ENCODE measurements at places on chromosomes 1 and 21.

DNA sequence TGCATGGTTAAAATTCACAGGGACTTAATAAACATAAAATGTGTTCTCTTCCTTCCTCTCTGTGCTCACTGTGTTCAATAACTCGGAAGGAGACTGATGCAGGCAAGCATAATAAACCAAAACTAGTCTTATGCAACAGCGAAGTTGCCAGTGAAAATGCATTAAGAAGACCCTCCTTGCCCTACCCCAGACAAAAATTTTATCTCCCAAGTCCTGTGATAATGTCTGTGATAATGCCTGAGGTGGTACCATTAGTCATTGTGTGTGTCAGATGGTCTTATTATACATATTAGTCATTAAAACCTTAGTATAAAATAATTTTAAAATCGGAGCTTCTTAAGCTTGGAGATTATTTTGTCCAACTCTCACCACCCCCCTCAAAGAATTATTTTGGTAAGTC is 97.8 kb downstream of the NGF start:
- no peak for DNase-seq

GRCh38 chr1:18575620-18576019 is 55.0 kb upstream of the PAX7 start:
- peak; percentile 35 for DNase-seq

DNA sequence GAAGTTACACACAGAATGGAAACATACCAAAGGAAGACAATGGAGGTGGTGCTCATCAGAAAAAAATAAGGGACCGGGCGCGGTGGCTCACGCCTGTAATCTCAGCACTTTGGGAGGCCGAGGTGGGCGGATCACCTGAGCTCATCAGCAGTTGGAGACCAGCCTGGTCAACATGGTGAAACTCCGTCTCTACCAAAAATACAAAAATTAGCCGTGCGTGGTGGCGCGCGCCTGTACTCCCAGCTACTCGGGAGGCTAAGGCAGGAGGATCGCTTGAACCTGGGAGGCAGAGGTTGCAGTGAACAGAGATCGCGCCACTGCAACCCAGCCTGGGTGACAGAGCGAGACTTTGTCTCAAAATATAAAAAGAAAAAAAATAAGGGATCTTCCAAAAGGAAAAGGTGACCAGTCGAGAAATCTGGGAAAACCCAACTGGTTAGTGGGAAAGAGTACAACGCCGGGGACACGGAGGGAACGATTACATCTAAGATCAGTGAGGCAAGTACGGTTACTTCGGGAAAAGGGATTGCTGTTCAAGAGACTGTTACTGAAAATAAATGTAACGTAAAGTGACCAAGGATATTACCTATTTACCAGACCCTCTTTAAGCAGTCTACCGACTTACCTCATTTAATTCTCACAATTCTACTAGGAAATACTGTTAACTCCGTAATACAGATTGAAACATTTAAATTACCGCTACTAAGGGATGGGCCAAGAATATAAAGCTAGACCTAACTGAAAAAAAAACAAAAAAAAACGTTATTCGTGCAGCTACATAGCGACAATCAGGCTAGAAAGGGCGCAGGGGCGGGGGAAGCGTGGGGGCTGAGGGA is 822 bp downstream of the CCT3 start:
- DNase-seq, result no peak

DNA sequence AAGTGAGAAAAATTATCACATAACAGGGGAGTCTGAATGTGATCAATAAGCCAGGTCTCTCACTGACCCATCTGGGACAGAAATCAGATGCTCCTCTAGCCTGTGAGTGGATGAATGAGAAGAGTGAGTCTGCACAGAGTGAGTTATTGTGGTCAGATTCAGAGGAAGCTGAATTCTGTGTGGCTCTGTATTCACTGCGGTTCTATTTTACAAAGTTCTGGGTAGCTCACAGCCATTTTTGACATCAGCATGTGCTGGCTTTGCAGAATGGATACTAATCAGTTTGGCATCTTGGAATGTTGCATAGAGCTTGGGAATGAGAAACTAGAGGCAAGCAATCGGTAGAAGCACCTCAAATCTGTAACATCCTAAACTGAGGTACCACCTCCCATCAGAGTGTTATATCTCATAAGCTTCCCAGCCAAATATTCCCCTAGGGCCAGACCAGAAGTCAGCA is 3.8 kb downstream of the COLGALT2 start:
- no peak for DNase-seq

DNA sequence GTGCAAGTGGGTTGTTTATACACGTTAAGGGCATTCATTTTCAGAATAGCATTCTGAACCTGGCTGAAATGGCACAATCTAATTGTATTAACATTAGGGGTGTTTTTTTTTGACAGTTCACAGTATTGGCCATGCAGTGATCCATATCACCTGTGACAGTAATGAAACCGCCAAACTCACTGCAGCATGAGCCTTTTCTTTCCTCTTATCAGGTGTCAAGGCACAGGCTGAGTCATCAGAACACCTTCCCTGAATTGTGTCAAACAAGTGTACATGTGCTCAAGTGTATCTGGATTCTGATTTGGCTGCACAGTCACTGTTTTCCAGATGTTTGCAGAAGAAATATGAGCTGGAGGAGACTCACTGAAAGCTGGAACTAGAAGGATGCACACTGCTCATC is 47.7 kb upstream of the C8B start:
- no peak for DNase-seq

GRCh38 chr1:111576547-111576946 is 43.0 kb upstream of the RAP1A start:
- no peak for DNase-seq

DNA sequence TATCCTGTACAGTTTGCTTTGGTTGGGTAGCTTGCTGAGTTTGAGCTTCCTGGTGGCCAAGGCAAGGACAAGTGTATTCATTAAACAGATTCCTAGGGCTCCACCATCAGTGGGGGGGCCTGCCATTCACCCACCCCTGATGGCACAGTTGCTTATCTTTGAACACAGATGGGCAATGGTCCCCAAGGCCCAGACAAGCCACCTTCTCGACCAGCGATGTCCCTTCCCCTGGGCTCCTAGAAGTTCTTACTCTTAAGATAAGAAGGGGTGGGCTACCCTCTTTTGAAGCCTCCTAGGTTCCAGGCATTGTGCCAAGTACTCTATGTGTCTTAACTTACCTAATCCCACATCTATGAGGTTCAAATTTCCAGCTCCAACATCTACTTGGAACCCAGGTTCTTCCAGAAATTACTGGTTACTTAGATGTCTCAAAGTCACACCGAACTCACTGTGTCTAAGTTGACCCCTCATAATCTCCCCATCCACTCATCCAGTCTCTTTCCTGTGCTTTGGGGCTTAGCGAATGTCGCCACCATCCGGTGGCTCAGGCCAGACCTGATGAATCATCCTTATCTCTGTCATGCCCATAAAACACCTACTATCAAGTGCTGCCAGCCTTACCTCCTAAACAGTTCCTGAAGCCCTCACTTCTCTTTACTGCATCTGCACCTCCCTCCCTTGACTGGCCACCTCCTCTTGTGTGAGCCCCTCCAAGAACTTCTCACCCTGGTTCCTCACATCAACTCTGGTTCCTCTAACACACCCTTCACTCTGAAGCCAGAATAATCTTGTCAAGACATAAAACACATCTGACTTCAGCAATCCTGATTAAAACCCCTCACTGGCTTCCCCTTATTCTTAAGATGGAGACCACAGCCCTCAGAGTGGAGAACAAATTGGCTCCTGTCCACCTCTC is 50.1 kb downstream of the KLHDC7A start:
- DNase-seq, result no peak

DNA sequence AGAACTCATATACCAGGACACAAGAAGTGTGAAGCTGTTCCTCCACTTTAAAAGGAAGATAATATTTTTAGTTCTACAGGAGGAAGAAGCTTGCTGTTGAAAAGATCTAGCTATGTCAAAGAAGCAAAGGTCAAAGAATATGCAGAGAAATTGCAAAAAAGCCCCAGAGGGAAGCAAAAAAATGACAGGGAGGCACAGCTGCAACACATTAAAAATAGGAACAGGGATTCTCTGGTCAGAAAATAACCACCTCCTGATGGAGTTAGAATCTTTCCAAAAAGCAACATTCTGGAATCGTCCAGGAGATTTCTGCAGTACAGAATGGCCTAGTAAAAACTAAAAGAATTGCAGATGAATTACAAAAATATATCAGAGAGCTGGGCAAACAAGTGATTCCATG is 238.9 kb upstream of the PRMT6 start:
- no peak for DNase-seq

DNA sequence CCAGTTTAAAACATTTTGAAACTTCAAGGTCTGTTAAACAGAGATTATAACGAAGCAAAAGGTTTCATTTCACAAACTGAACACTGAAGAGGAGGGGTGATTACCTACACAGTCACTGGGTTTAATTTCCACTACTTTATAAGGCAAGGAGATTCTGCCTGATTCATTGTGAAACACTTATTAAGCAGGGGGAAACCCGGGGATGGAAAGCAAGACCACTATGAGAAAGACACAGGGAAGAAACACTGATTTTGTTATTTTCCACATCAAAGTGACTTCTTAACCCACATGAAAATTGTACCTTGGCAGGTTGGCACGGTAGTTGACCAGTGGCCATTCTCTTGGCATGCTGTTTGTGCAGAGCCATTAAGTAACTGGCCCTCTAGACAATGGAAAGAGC is 8.1 kb upstream of the F5 start:
- DNase-seq, result no peak

DNA sequence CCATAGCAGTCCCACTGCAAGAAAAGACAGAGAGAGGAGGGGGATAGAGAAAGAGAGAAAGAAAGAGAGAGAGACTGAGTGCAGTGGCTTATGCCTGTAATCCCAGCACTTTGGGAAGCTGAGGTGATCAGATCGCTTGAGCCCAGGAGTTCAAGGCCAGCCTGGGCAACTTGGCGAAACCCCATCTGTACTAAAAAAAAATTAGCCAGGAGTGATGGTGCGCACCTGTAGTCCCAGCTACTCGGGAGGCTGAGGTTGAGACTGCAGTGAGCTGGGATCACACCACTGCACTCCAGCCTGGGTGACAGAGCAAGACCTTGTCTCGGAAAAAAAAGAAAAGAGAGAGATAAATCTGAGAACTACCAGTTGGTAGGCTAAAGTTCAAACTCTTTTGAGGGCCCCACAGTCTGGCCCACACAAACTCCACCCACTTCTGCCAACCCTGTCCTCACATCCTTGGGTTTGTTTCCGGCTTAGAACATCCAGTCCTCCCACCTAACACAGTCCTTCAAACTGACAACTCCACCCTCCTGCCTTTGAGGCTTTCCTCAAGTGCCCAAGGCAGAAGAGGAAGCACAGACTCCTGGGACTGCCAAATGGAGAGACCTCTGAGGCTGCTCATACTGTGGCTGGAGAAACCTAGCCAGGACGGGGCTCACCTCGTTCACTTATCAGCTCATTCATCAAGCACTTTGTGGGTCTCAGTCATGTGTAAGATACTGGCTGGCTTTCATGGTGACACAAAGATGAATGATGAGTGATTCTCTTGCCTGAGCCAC is 20.1 kb downstream of the TFAP2E start:
- no peak for DNase-seq

GRCh38 chr1:212475151-212475550 is 42.4 kb downstream of the NENF start:
- DNase-seq, result no peak

GRCh38 chr1:2407991-2408275 is 4.4 kb downstream of the PEX10 start:
- DNase-seq, result no peak

GRCh38 chr1:223631473-223631872 is 34.0 kb downstream of the CAPN8 start:
- DNase-seq, result no peak

DNA sequence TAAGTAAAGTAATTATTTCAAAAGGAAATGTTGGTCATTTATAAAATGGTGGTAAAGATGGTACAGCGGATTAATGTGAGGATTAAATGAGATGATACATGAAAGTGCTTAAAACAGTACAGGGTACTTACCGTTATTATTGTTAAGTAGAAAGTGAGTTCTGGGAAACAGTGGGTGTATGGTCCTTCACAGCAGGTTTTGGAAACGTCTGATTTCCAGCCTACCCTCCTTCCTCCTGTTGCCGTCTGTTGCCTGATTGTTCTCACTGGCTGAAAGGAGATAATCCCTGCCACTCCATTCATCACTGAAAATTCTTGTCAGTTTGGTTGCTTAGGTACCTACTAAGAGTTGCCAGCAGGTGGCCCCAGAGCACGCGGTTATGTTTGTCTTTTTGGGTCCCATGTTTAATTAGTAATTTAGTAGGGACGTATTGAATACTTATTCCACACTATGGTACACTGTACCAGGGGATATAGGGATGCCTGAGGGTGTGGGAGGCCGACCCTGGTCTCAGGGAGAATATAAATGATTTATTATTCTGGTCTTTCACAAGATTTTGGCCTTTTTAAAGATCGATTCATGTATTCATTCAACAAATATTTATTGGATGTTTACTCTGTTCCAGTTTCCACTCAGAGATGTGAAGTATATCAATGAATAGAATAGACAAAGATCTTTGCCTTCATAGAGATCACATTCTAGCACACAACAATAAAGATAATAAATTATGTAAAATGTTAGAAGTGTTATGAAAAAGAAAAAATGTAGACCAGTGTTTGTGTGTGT is 30.8 kb upstream of the RPTN start:
- DNase-seq, result peak; percentile 75

DNA sequence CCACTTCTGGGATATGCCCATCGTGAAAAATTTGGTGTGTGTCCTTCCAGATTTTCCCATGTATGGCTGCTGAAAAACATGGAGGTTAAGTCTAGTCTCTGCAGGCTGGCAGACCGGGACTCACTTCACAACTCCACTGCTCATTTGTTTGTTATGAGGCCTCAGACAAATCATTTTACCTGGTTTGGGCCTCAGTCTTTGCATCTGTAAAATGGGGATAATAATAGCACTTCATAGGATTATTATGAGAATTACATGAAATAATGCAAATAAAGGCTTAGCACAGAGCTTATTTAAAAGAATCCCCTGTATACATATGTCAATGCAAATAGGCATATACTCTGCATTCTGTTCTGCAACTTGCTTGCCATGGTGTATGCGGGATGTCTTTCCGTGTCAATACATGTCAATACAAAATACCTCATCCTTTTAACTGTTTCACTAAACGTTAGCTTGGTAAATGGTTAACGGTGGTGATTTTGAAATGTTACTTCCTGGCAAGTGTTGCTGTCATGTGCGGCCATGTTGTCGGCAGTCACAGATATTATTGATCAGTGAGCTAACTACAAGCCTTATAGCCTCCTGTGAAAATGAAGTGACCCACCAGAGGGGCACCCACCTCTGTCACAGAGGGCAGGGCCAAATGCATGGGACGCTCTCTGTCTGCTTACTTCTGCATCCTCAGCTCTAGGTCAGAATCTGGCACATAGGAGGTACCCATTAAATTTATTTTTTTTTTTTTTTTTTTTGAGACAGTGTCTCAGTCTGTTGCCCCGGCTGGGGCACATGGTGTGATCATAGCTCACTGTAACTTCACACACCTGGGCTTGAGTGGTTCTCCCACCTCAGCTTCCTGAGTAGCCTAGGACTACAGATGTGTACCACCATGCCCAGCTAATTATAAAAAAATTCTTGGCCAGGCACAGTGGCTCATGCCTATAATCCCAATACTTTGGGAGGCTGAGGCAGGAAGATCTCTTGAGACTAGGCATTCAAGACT is 4.3 kb downstream of the LCK start:
- DNase-seq, result no peak
